Skeletal muscle tissue (tissue), 5 donors: ENCODE measurements at places on chromosomes 4 and X. TPM values are rescaled to one million over a fixed set of nuclear protein-coding genes. Genes with fewer than 3 reads are reported as not detected.

The ZNF330 gene
- 22.4 TPM for total RNA-seq

The TIGD4 gene
- 2.1 TPM for total RNA-seq

The PITX2 gene
- 16.2 TPM for total RNA-seq

The CLCN5 gene
- 91.3 TPM for total RNA-seq

The PDGFC gene
- total RNA-seq = 35.0 TPM

The MAGEB18 gene
- not detected for total RNA-seq

The MAEA gene
- total RNA-seq = 24.5 TPM

The CSAG3 gene
- not detected for total RNA-seq

The HTN3 gene
- total RNA-seq = not detected

The ERCC6L gene
- 0.52 TPM for total RNA-seq

The TMEM175 gene
- 18.3 TPM for total RNA-seq

The TRIM61 gene
- 2.6 TPM for total RNA-seq

The ETDA gene
- total RNA-seq = not detected

The CPXCR1 gene
- not detected for total RNA-seq

The SLC6A14 gene
- total RNA-seq = not detected

The CHST7 gene
- 8.9 TPM for total RNA-seq

The AKAP4 gene
- 1.0 TPM for total RNA-seq

The UBA1 gene
- 57.4 TPM for total RNA-seq

The TMLHE gene
- 22.4 TPM for total RNA-seq

The CLIC2 gene
- total RNA-seq = 3.1 TPM

The GPC3 gene
- 306 TPM for total RNA-seq

The STARD8 gene
- total RNA-seq = 8.9 TPM

The RPA4 gene
- total RNA-seq = 2.6 TPM

The STK32B gene
- 5.7 TPM for total RNA-seq

The DCLK2 gene
- 7.3 TPM for total RNA-seq

The ELOVL6 gene
- 3.1 TPM for total RNA-seq

The MBTPS2 gene
- 13.6 TPM for total RNA-seq

The NR0B1 gene
- under 0.01 TPM for total RNA-seq

The GK gene
- 4.7 TPM for total RNA-seq

The FAT1 gene
- total RNA-seq = 173 TPM

The CXXC4 gene
- 1.0 TPM for total RNA-seq

The PAGE4 gene
- total RNA-seq = not detected

The TCEANC gene
- total RNA-seq = 14.1 TPM

The ANOS1 gene
- total RNA-seq = 13.0 TPM

The RAI2 gene
- 0.52 TPM for total RNA-seq

The NMU gene
- total RNA-seq = not detected

The RAB9B gene
- 19.8 TPM for total RNA-seq

The XIAP gene
- total RNA-seq = 35.0 TPM

The DGAT2L6 gene
- total RNA-seq = not detected
